Testis (tissue), 5 donors: ENCODE measurements at places on chromosomes 6 and 20.

- DNase-seq, result no peak
Observed at GRCh38 chr6:14838133-14838583, 407.7 kb upstream of the JARID2 start.

- no peak for DNase-seq
Observed at GRCh38 chr6:87753131-87753685, 51.2 kb upstream of the AKIRIN2 start.

- no peak for DNase-seq
Observed at GRCh38 chr6:111803804-111804203, 69.4 kb downstream of the FYN start.

DNA sequence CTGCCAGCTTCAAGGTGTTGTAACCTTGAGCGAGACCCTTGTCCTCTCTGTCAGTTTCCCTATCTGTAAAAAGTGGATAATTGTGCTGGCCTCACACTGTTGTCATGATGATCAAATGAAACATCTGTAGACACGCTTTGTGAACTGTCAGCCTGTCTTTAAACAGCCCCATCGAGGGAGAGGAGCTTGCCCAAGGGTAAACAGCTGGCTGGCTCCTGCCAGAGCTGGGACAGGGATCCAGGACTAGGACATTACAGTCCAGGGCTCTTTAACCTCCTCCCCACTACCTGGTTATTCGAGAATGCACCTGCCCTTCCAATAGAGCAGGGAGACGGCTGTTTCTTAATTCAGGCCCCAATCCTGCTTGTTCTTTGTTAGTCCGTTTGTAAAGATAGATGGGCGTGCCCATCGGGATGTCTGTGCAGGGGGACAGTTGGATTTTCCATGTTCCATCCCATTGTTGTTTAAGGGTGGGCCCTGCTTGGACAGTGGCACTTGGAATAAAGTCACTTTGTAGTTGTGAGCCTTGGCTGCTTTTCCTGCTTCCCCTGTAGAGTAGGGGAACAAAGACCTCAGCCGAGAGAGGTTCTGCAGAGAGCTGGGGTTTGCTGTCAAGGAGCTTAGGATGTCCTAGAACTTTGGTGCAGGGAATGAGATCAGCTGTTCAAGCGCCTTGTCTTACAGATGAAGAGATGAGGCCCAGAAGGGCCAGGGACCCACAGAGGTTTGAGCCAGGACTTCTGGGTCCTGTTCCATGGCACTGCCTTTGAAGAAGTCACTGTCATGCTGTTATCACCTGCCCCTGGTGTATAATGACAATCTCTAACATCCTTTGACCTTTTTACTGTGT lies 77.9 kb upstream of the MYL9 start:
- DNase-seq, result no peak

- DNase-seq, result no peak
Observed at GRCh38 chr20:24050119-24050518, 61.5 kb upstream of the GGTLC1 start.

DNA sequence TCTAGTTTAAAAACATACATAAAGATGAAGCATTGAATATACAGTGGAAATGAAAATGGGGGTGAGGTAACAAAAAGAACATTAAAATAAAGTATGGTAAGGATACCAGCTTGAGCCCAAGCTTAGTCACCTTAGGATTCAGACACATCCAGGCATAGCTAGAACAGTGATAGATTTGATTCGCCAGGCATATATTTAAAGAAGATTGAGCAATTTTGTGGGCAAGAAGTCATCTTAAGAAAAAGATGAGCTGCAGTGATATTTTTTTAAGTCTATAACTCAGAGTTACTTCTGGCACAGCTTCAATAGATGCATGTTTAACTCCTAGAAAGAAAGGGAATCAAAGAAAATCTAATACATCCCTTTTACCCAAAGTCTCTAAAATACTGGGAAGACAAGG lies 97.9 kb downstream of the BMP5 start:
- no peak for DNase-seq
